AG10803 (cell line): ENCODE measurements at places on chromosomes 5 and 9.

GRCh38 chr5:83568186-83568585 is 96.6 kb downstream of the VCAN start:
- DNase-seq, result peak; percentile 97

- DNase-seq, result peak; percentile 79
These were observed 70.0 kb upstream of the KLF9 start for GRCh38 chr9:70484232-70485130.

- no peak for DNase-seq
These were observed 53.8 kb downstream of the KCNV2 start for GRCh38 chr9:2771087-2771486.

DNA sequence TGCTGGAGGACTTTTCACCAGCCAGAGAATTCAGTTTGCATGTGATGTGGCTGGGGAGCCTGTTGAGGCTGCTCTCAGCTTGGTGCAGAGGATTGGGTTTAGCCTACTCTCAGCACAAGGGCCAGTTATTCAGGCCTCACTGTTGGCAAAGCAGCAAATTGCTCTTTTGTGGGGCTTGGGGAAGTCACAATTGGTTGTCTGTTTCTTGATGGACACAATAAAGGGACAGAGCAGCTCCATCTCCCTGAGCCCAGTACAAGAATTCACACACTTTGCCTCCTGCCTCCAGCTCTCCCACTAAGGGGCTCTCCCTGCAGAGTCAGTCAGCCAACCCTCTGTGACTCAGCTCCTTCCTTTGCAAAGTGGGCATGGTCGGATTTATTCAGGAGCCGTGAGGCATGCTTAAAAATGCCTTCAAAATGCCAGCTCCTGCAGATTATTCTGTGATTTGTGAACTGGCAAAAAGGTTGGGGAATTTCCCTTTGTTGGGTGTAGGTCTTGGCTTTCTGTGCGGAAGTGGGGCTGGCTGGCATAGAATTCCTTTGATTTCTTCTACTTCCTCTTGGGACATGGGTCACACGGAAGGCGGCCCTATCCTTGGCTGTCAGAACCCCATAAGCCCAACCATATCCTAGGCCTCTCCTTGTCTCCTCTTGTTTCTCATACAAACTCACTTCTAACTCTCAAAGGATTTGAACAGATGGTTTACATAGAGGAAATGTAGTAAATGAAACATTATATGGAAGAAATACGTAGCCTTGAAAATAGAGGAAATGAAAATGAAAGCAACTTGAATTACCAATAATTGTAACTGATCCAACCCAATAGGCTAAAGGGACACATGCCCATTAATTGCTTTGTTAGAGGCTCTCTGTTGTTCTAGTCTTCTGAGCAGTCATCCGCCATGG is 118.7 kb upstream of the CD180 start:
- peak; percentile 54 for DNase-seq

DNA sequence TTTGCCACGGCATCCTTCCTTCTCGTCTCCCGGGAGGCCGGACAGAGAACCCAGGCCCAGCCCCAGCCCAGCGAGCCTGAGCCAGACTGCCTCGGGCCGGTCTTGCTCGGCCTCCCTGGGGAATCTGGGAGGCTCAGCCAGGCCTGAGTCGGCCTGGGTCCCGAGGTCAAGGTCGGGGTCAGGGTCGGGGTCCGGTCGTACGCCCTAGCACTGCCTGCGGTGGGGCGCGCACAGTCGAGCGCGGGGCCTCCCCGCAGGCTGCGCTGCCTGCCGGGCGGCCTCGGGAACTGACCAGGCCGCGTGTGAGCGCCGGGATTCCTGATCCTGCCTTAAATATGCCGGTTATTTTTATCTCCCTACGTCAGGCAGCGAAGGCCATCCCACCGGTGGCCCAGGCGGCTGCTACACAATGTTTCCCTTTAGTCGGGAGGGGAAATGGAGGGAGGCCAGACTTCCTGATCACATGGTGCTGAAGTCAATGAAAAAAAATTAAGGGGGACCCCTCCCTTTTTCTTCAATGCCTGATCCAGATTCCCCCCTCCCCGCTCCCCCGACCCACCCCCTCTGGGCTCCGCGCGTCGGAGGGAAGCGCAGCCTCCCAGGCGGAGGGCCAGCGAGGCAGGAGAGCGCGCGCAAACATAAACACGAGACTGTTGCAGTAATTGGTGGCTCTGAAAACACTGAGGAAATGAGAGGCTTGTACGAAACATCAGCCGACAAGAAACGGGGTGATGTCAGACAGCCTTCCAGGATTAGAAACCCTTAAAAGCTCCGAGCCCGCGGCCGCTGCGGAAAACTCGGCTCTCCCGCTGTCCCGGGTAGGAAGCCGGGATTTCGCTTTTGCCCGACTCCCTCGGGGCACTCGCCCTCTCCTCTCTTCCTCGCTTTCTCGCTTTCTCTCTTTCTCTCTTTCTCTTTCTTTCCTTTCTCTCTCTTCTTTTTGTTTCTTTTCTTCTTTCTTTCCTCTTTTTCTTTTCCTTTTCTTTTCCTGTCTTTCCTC is 148.2 kb upstream of the KLF4 start:
- DNase-seq, result peak; percentile 98

DNA sequence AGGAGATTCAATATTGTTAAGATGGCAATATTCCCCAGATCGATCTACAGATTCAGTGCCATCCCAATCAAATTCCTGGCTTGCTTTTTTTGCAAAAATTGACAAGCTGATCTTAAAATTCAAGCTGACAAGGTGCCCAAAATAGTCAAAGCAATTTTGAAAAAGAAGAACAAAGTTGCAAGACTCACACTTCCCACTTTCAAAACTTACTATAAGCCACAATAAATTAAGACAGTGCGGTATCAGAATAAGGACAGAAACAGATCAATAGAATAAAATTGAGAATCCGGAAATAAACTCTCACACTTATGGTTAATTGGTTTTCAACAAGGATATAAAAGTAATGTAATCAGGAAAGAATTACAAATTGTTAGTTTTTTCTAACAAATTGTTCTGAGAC is 97.1 kb downstream of the NRG2 start:
- DNase-seq, result no peak

DNA sequence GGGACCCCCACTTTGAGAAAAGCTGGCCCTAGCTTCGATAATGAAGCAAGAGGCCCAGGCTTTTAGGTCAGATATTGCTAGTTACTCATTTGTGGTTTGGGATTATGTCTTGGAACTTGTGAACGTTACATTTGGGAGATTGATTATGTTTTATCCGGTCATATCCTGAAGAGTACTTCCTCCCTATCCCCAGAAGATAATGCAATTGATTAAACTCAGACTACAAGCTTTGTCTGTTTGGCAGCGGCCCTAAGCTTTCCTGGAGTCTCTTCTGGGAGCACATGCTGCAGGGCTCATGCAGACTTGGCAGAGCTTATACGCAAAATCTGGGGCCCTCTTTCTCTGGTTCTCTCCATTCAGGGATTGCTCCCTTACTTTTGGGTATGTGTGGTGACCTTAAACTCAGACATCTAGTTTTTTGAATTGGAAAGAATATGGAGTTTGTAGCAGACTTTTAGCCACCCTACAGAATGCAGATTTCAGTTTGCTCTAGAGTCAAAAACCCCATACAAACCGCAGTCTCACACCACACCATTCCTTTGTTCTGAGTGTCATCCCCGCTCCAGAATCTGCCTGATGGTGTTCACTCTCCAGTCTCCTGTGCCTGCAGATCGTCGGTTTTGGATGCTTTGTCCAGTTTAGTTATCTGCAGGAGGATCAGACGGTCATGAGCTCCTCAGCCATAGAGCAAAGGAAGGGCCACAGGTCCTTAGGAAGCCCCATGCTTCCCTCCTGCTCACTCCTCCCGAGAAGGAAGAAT is 449.5 kb upstream of the TRPC7 start:
- peak; percentile 77 for DNase-seq

DNA sequence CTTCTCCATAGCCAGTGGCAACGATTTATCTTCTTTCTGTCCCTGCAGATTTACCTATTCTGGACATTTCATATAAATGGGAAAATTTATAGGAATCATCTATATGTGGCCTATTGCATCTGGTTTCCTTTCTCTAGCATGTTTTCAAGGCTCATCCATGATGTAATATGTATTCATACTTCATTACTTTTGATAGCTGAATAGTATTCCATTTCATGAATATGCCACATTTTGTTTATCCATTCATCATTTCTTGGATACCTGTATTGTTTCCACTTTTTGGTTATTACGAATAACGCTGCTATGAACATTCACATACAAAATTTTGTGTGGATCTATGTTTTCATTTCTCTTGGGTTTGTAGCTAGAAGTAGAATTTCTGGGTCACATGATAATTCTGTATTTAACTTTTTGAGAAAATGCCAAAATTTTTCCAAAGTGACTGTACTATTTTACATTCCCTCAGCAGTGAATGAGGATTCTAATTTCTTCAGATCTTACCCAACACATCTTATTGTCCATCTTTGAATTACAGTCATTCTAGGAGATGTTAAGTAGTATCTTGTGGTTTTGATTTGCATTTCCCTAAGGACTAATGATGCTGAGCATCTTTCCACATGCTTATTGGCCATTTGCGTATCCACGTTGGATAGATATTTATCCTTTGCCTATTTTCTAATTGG is 3.6 kb downstream of the IARS1 start:
- peak; percentile 85 for DNase-seq

GRCh38 chr9:117234103-117234502 is 180.8 kb downstream of the ASTN2 start:
- DNase-seq, result no peak

DNA sequence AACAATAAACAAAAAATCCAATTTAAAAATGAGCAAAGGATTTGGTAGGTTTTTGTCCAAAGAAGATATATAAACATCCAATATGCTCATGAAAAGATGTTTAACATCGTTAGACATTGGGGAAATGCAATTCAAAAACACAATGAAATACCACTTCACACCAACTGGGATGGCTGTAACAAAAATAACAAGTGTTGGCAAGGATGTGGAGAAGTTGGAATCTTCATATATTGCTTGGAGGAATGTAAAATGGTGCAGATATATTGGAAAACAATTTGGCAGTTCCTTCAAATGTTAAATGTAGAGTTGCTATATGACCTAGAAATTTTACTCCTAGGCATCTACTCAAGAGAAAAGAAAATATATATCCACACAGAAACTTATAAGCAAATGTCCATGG is 224.3 kb downstream of the AUH start:
- no peak for DNase-seq

- DNase-seq, result no peak
These were observed 124.4 kb upstream of the MAP1B start for GRCh38 chr5:71982717-71983395.

DNA sequence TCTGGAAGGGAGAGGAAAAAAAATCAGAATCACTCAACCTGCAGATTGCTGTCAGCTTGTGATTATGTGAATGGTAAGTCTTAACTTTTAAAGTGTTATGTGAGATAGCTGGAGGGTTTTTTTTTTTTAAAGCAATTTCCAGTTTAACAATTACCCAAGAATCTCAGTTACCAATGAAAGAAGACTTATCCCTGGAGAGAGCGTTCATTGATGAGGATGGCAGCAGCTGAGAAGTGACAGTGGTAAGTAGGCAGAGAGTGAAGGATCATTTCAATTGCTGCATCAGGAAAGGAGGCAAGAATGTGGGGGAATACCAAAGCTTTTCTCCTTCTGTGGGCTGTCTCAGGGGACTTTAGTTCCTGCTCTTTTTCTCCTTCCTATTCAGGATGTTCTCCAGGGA is 370.2 kb upstream of the C9orf72 start:
- no peak for DNase-seq

DNA sequence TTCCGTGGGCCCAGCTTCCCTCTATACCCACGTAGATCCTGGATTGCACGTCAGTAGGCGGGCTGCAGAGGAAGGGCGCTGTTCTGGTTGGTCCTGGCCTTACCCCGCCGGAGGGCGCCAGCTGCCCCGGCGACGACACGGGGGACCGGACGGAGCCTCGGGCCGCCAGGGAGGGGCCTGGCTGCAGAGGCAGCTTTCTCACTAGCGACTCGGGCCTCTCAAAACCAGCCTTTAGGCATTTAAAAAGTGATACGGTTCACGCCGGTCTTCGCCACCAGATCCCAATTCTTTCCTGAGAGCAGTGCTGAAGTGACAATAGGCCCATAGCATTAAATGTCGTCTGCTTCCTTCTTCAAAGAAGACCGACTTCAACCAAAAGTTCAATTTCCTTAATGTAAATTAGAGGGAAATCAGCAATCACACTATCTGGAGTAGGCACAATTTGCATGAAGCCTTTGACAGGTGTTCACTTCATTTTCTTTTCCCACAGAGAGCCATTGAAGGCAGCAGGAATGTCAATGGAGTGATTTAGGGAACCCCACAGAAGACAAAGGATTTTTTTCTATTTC is 17.6 kb upstream of the UBE2D2 start:
- DNase-seq, result peak; percentile 25

DNA sequence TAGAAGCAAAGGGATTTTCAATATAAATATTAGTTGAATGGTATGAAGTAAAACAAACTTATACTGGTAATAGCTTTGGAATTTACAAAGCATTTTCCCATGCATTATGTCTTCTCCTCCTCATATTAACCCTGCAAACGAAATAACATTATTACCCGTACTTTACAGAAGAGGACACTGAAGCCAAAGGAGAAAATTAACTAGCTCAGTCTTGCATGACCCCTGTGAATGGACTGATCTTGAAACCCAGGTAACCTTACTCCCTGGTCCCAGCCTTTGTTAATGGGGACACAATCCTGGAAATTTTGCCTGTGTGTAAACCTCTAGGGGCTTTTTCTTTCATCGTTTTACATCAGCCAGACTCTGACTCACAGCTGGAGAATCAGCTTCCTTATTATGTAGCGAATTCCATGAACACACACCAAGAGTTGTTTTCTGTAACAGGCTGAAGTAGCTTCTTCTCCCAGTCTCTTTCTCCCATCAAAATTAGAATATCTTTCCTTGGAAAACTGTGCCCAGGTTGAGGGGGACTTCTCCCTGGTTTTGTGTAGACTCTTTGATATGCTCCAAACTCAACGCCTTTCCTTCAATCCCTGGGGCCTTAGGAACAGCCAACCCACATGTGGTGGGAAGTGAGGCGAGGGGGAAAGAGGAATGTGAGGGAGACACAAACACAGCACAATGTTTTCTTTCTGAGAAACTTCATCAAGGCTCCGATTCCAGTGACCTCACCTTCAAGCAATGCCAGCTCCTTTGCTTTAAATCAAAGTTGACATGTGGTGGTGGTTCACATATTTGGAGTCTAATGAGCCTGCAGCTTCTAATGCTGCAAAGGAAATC is 480.9 kb upstream of the PAPPA start:
- DNase-seq, result peak; percentile 99

DNA sequence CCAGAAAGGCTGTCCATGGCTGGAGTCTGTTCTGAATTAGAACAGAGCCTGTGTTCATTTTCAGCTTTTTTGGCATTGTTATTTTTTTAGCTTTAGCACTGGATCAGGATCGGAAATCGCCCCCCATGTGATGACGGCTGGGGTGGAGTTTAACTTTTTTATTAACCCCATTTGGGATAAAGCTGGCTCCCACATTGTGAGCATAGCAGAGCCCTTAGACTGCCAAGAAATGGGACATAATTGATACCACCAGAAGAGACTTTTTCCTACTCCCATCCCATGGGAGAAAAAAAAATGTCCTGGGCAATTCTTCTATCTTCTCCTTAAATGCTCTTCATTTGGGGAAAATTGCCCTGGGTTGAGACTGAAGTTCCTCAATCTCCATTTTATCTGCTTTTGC is 52.4 kb downstream of the SLIT3 start:
- peak; percentile 92 for DNase-seq

- DNase-seq, result peak; percentile 81
These were observed 26.4 kb downstream of the PTGR1 start for GRCh38 chr9:111572950-111573604.

DNA sequence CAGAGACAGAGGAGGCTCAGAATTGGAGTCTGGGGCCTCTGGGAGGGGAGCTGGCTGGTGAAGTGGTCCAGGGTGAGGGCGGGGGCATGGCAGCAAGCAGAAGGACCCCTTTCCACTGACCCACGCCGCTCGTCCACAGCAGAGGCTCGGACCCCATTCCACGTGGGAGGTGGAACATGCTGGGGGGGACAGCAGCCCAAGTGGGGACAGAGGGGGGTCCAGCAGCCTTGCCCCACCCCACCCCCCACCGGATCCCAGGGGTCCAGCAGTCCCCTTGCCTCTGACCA is 25.4 kb upstream of the NKD2 start:
- DNase-seq, result no peak
